ENCODE measurements at places on chromosomes 7 and 10.

- DNase-seq = no peak
Observed at GRCh38 chr10:4073912-4074311, 288.9 kb upstream of the KLF6 start.

DNA sequence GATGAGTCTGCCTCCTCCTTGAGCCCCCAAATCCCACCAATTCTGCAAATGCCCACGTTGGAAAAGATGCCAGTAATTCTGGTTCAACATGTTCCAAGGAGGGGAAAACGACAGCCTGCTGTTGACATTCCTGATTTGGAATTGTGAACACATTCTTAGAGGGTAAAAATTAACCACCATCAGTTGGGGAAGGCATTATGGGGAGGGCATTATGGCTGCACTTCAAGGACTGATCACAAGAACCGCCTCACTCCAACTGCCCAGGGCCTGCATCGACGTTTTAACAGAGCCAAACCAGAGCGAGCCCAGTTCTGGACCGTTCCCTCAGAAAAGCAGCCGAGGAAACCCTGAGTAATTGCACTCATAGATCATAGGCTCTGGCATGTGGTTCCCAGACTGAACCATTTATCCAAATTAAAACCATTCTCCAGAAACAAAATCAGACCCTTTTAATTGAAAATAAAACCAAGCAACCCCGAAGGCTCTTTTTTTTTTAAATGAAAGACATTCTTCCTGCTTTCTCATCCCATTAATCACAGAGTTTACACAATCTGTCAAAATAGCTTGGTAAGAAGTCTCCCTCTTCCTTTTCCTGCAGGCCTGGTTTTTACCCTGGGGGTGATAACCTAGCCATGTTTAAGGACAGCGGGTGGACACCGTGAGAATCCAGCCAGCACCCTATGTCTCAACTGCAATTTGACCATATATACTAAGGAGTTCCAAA lies 8.0 kb downstream of the TNS3 start:
- DNase-seq = no peak

DNA sequence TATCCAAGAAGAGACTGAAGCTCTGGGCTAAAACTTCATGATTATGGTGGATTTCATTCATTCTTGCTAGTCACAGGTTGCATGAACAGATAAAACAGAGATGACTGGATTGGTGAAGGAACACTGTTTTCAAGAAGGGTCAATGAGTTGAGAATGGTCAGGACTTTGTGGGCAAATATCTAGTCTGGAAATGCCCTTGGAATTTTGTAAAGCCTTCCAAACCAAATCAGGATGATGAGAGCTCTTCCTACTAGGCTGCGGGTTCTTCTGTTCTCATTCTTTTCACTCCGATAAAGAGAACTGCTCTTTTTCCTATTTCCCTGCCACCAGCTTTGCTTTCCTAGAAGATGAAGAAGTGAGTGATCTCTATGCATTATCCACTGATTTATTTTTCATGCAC lies 171.4 kb downstream of the ARID5B start:
- no peak for DNase-seq

GRCh38 chr7:2971914-2972834 lies 71.5 kb downstream of the CARD11 start:
- no peak for DNase-seq

DNA sequence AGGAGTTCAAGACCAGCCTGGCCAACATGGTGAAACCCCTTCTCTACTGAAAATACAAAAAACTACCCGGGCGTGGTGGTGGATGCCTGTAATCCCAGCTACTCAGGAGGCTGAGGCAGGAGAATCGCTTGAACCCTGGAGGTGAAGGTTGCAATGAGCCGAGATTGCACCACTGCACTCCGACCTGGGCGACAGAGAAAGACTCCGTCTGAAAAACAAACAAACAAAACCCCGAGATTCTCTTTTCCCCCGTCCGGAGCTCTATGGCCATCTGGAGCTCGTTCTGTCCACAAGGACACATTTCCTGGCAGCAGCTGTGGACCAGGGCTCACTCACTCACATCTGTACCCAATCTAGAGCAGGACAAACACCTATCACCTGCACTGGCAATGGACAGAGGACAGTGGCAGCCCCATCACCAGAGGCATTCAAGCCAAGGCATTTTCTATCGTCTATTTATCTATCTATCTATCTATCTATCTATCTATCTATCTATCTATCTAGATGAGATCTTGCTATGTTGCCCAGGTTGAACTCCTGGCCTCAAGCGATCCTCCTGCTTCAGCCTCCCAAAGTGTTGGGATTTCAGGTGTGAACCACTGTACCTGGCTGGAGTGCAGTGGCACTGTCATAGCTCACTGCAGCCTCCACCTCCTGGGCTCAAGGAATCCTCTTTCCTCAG lies 167.1 kb upstream of the TNRC18 start:
- no peak for DNase-seq

- peak; percentile 37 for DNase-seq
Observed at GRCh38 chr10:72875250-72876055, 18.1 kb upstream of the OIT3 start.

DNA sequence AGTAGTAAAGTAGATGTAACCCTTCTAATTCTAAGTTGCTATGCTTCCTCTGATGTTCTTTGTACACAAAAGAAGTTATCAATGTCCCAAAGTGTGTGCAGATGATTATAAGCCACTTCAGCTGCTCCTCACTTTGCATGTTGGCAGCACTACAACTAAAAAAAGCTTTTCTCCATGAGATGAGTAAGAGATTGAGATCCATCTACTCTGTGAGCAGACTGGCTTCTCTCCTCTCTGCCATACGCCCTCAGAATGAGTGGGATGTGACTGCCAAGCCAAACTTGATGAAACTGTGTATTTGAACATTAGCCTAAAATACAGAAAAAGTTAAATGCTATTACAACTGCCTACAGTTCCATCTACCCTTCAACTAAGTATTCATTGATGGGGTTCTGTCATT lies 102.9 kb upstream of the ETV1 start:
- no peak for DNase-seq

- DNase-seq = no peak
Observed at GRCh38 chr7:7739204-7740036, 21.0 kb upstream of the RPA3 start.

DNA sequence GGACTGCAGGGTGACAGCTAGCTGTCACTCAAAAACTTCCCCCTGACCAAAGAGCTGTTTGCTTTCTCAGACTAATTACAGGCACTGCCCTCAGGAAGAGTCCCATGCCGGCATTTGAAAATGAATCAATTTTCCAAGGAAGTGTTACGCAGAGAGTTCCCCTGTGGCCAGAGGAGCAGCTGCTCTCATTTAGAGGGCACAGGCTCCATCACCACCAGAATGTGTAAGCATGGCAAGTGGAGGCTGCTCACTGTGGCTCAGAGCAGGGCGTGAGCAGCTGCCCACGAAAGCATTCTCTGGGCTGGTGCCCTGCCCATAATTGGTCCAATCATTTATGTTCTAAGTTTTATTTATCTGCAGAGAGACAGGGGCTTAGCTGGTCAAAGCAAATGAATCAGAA lies 202.2 kb downstream of the RAMP3 start:
- no peak for DNase-seq

GRCh38 chr10:93513091-93513490 lies 16.7 kb downstream of the CEP55 start:
- DNase-seq = no peak

DNA sequence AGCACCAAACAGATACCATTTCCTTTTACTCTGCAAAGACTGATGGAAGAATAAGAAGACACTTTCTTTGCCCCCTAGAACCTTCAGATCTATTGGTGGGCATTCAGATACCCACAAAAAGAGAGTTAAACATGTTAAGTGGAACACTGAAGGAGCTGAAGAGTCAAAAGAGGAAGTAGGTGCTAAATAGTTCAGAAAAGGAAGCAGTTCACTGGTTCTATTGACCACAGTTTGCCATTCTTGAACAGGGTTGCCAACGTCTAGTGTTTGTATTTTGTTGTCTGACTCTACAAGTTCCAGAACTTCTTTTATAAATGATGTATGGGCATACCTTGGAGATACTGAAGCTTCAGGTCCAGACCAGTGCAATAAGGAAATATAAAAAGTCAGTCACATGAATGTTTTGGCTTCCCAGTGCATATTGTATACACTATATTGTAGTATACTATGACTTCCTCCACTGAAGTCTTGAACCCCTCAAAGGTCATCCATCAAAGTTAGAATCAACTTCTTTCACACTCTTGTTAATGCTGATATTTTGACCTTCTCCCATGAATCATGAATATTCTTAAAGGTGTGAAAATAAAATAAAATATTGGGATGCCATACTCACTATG lies 47.5 kb upstream of the AGR3 start:
- no peak for DNase-seq

DNA sequence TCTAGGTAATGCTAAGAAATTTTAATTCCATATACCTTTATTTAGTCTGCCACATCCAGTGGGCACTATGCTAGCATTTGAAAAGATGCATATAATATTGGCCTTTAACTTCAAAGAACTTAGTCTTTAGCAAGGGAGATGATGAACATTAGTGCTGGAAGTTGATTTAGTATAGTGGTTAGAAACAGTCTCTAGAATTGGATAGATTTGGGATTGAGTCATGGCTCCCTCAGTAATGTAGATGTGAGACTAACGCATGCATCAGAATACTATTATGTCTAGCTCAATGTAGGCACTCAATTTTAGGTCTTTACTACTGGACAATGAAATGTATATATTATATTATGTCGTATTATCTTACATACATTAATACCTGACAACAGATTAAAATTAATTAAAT lies 5.8 kb downstream of the DKK1 start:
- no peak for DNase-seq

GRCh38 chr10:75398692-75399460 lies 2.7 kb downstream of the ZNF503 start:
- no peak for DNase-seq

DNA sequence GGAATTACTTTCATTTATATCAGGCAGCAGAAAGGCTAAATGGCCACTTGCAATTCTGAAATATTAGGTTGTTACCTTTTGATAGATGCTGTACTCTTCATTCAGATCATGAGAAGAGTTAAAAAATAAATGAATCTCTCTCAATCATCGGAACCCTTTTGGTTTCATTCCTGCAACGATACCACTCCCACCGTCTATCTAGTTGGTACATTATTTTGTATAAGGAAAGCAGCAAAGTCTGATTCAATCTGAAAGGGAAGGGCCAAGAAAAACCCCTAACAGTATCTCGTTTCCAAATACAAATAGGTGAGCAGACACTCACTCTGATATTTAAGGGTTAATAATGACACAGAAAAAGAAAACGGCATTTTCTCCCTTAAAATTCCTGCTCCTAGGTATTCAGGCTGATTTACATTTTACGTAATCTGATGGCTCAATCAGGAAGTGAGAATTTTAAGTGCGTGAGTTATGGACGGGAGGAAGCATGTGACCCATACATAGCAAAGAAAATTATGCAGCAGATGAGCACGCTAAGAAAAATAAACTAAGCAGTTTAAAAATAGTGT lies 209.4 kb upstream of the KLF14 start:
- no peak for DNase-seq

- DNase-seq = no peak
Observed at GRCh38 chr7:132650498-132650897, 74.2 kb upstream of the PLXNA4 start.

DNA sequence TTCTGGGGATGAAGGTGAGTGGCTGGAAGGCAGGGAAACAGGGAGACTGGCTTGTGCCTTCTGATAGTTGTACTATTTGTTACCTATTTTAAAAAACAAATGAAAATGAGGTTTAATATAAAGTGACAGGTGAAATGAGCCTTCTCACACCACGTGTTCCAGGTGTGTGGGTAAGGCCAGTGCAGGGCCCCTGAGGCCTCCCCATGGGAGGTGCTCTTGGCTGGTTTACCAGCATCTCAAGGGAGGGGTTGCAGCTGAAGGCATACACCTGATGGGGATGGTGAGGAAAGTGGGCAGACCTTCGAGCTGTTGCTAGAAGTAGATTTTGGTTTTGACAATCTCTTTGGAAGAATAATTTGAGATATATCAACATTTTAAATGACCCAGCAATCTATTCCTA lies 103.6 kb downstream of the ARHGAP22 start:
- DNase-seq = no peak

GRCh38 chr10:129390147-129390546 lies 76.9 kb upstream of the MGMT start:
- no peak for DNase-seq

- DNase-seq = no peak
Observed at GRCh38 chr7:156778668-156779067, 114.3 kb downstream of the LMBR1 start.

DNA sequence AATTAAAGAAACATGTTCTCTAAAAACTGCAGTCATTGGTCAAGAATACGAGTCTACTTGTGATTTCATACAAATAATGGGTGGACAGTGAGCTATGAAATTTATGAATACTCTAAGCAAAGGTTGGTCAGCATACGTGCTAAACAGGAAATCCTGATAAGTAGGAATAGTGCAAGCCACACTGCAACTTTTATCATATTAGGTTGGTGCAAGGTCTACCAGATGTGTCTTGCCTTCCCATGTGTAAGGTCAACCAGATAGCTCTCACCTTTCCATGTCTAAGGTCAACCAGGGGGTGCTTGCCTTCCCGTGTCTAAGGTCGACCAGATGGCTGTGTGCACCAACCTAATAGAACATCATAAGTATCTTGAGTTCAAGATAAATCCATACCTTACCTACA lies 2.0 kb upstream of the ITGB1 start:
- DNase-seq = no peak

DNA sequence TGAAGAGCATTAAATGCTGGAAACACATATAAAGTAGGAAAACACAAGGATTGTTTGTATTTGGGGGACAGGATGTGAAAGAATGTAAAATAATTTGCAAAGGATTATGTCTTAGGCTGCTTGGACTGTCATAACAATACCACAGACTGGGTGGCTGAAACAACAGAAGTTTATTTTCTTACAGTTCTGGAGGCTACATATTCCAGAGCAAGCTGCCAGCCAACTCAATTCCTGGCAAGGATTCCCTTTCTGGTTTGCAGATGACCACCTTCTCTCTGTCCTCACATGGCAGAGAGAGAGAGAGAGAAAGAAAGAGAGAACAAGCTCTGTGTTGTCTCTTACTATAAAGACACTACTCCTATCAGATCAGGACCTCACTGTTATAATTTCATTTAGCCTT lies 8.8 kb upstream of the LAMB4 start:
- no peak for DNase-seq

- peak; percentile 66 for DNase-seq
Observed at GRCh38 chr7:5429253-5429856, 5.7 kb upstream of the TNRC18 start.

- DNase-seq = no peak
Observed at GRCh38 chr10:32582946-32583345, 137.0 kb downstream of the CCDC7 start.

- DNase-seq = no peak
Observed at GRCh38 chr7:133436014-133436428, 183.1 kb downstream of the EXOC4 start.

Data from brain (organoid and tissue), 16 donors.